H54 (cell line): ENCODE measurements at places on chromosomes 13 and 19.

DNA sequence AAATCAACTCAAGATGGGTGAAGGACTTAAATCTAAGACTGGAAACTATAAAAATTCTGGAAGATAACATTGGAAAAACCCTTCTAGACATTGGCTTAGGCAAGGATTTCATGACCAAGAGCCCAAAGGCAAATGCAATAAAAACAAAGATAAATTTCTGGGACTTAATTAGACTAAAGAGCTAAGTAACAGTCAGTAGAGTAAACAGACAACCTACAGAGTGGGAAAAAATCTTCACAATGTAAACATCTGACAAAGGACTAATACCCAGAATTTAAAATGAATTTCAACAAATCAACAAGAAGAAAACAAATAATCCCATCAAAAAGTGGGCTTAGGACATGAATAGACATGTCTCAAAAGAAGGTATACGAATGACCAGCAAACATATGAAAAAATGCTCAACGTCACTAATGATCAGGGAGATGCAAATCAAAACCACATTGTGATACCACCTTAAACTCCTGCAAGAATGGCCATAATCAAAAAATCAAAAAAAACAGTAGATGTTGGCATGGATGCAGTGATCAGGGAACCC is 6.3 kb upstream of the RFX1 start:
- DNase-seq, result no peak

- no peak for DNase-seq
Observed at GRCh38 chr13:102041544-102041943, 360.3 kb downstream of the FGF14 start.

- DNase-seq, result no peak
Observed at GRCh38 chr19:6875218-6875617, 12.2 kb upstream of the ADGRE1 start.

DNA sequence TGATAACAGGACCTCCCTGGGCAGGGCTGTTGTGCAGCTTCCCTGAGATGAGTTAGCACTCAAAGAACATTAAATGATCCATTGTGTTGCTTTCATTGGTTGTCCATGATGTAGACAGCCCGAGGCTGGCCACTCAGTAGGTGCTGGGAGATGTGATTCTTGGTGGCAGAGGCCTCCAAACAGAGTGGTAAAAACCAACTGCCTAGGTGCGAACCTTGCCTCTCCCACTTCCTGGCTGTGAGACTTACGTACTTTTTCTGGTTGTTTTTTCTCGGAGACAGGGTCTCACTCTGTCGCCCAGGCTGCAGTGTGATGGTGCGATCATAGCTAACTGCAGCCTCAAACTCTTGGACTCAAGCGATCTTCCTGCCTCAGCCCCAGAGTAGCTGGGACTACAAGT is 6.2 kb downstream of the SARS2 start:
- DNase-seq, result no peak

DNA sequence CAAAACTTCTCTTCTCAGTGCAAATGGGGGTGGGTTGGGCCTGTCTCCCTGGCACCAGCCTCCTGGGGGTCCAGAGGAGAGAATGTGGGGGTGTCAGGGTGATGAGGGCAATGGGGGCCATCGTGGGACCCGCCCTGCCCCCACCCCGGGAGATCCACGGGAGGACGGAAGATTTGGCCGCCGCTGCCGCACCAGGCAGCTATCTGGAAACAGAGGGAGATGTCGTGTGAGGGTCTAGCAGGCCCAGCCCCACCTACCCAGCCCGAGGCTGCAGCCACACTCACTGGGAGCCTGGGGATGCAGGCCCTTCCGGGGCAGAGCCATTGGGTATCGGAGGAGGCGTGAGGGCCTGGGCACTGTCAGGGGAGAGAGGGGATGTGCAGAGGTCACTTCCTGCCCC is 1.8 kb upstream of the TMEM86B start:
- no peak for DNase-seq

- no peak for DNase-seq
Observed at GRCh38 chr13:75327135-75327510, 154.8 kb downstream of the TBC1D4 start.
